ENCODE measurements at places on chromosomes 3 and 15. TPM values are rescaled to one million over a fixed set of nuclear protein-coding genes. Genes with fewer than 3 reads are reported as not detected.

The BTBD1 gene
- total RNA-seq: 59.8 TPM

The LHFPL4 gene
- total RNA-seq: 0.29 TPM

The FRMD5 gene
- 0.54 TPM for total RNA-seq

The TMIE gene
- not detected for total RNA-seq

The TNFSF10 gene
- 8.3 TPM for total RNA-seq

The NPAP1 gene
- total RNA-seq: not detected

The SNRPA1 gene
- 27.8 TPM for total RNA-seq

The LRRIQ4 gene
- not detected for total RNA-seq

The TEX55 gene
- total RNA-seq: not detected

The NR1I2 gene
- total RNA-seq: not detected

The APBA2 gene
- total RNA-seq: 6.7 TPM
